ENCODE measurements at places on chromosomes 6 and 20.

- DNase-seq: peak; percentile 56
Measured at GRCh38 chr20:57378646-57379262, 12.4 kb upstream of the RBM38 start.

- no peak for DNase-seq
Measured at GRCh38 chr6:155408981-155409380, 46.7 kb downstream of the NOX3 start.

GRCh38 chr6:42453654-42454427, 2.1 kb upstream of the TRERF1 start:
- no peak for DNase-seq

GRCh38 chr6:53492860-53493634, 51.9 kb downstream of the GCLC start:
- DNase-seq: no peak

DNA sequence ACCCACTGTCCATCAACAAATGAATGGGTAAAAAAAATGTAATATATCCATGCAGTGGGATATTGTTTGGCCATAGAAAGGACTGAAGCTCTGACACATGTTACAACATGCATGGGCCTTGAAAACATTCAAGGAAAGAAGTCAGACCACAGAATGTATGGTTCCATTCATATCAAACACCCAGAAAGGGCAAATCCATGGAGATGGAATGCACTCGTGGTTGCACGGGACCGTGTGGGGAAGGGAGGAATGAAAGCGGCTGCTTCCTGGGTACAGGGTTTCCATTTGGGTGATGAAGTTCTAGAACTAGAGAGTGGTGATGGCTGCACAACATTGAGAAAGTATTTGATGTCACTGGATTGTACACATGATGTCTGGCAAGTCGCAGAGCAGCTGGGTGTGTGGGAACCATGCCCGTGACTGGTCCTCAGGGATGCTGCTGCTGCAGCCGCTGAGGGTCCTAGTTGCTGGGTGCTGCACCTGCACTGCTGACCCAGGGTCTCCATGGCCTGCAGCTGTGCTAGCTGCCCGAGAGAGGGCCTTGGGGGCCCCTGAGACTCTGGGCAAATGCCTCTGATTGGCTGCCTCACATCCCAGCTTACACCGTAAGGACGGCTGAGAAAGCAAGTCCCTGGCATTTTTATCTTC, 220.3 kb downstream of the NRN1 start:
- DNase-seq: no peak

- no peak for DNase-seq
Measured at GRCh38 chr6:157304899-157305663, 18.2 kb downstream of the TMEM242 start.

DNA sequence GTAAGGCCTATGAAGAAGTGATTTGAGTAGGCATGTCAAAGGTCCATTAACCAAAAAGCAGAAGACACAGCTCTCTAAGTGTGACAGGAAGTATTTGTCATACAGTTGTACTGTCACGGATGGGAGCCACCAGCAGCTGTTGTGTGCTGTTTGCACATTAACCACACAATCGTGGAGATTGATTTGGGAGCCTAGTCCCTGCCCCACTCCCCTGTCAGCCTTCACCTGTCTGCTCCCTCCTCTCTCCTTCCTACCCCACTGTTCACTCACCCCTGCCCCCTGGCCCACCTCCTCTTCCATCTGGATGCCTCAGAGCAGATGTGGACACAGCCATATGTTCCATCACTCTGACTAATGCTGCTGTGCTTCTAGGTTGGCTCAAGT, 124.7 kb upstream of the SPACA1 start:
- no peak for DNase-seq

DNA sequence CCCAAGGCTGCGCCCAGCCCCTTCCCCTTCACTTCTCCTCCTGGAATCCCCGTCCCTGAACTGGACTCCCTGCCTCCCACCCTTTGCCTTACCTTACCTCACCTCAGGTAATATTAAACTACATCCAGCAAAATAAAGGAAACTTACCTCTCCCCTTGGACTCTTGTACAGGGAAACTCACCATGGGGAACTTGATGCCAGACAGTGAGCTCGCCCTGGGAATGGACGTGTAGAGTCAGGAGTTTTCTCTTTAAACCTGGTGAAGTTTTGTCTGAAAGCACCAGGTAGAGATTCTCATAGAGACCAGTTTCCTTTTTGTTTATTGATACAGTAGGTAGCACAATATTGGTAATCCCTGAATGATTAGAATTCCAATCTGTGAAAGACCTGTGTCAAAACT, 544 bp upstream of the HLA-C start:
- DNase-seq: no peak

GRCh38 chr20:50532221-50532620, 22.0 kb downstream of the PTPN1 start:
- DNase-seq: no peak

DNA sequence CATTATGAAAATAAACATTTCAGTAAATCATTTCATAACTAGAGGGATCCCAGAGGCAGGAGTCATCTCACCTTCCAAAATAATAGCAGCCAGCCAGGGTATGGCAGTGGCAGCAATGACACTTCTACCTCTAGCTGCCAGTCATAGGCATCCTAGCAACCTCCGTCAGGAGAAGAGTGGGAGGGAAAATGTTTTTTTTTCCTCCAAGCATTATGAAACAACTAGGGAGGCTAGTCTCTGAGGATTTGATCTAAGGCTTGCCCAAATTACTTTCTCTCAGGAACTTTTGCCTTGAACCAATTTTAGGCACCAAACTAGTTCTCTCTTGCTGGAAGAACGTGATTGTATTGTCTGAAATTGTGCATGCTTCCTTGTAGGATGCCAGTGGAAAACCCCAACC, 208.7 kb upstream of the PREP start:
- DNase-seq: no peak

DNA sequence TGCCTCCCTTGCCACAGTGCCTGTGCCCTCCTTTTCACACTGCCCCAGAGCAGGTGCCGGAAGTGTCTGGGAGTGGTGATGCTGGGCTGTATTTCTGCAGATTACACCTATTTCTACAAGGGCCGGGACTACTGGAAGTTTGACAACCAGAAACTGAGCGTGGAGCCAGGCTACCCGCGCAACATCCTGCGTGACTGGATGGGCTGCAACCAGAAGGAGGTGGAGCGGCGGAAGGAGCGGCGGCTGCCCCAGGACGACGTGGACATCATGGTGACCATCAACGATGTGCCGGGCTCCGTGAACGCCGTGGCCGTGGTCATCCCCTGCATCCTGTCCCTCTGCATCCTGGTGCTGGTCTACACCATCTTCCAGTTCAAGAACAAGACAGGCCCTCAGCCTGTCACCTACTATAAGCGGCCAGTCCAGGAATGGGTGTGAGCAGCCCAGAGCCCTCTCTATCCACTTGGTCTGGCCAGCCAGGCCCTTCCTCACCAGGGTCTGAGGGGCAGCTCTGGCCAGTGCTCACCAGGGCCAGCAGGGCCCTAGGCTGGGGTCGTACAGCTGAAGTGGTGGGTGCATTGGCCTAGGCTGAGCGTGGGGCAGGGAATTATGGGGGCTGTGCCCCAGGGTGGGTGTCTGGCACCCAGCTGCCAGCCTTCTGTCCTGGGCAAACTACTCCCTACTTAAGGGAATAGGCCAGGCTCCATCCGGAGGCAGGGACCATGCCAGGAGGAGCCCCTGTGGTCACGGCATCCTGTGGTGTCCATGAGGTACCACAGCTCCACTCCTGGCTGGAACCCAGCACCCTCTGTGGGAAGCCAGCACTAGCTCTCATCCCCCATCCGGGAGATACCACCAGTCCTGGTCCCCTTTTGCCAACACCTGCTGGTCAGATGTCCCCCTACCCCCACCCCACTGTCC, 3.5 kb downstream of the MMP24OS start:
- peak; percentile 85 for DNase-seq

DNA sequence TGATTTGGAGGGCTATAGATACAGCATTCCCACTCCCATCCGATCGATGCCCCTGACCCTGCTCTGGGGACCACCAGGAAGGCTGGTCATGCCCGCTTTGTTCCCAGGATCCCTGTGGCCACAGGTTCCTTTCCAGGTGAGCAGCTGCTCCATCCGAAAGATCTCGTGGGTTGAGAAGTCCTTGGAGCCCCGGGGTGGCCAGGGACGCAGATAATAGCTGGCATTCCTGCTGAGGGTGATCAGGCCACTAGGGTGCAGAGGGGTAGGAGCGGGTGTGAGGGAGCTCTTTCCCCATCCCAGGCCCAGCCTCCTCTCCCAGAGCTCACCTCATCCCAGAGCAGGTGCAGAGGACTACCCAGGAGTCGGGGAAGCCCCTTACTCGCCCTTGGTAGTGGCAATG, 7.4 kb downstream of the ADAM33 start:
- DNase-seq: peak; percentile 35

DNA sequence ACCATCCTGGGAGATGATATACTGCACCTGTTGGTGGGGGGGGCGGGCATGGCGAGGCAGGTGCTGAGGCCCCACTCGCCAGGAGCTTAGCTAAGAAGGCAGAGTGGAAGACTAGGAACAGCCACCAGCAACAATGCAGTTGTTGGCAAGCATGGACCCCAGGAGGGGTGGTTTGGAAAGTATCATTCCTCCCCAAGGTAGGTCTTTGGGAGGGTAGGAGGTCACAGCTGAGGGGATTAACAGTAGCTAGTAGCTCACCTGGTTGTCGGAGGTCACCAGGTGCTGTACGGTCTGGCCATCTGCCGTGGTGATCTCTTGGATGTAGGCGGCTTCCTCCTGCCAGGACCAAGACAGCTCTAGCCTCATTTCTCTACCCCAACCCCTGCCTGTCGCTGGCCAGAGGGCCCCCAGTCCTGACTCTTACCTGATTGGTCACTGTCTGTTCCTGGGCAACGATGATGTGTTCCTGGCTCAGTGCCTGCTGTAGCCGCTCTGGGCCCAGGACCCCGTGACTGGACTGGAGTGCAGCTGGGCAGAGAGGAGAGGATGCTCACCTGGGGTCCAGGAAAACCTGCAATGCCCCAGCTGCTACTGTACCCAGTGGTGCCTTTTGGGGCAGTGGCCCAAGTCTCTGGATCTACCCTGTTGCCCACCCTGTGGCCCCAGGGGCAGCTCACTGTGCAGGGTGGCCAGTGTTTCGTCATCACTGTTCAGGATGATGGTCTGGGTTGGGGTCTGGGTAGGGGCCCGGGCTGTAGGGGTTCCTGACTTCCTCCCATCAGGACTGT, 15.3 kb downstream of the PCIF1 start:
- DNase-seq: peak; percentile 81

DNA sequence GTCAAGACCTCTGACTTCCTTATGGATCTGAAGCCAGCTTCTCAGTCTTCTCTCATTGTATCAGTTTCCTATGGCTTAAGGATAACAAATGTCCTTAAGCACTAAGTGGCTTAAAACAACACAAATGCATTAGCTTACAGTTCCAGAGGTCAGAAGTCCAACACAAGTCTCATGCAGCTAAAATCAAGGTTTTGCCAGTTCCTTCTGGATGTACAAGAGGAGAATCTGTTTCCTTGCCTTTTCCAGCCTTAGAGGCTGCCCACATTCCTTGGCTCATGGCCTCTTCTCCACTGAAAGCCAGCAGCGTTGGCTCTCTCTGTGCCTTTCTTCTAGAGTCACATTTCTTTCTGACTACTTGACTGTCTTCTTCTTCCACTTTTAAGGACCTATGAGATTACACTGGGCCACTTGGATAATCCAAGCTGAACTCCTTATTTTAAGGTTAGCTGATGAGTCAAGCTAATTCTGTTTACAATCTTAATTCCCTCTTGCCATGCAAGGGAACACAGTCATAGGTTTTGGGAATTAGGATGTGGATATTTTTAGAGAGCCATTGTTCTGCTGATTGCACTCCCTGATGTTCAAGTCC, 179.0 kb downstream of the BCAS1 start:
- DNase-seq: no peak

- DNase-seq: no peak
Measured at GRCh38 chr6:26252077-26252472, 112.9 kb upstream of the BTN3A2 start.

DNA sequence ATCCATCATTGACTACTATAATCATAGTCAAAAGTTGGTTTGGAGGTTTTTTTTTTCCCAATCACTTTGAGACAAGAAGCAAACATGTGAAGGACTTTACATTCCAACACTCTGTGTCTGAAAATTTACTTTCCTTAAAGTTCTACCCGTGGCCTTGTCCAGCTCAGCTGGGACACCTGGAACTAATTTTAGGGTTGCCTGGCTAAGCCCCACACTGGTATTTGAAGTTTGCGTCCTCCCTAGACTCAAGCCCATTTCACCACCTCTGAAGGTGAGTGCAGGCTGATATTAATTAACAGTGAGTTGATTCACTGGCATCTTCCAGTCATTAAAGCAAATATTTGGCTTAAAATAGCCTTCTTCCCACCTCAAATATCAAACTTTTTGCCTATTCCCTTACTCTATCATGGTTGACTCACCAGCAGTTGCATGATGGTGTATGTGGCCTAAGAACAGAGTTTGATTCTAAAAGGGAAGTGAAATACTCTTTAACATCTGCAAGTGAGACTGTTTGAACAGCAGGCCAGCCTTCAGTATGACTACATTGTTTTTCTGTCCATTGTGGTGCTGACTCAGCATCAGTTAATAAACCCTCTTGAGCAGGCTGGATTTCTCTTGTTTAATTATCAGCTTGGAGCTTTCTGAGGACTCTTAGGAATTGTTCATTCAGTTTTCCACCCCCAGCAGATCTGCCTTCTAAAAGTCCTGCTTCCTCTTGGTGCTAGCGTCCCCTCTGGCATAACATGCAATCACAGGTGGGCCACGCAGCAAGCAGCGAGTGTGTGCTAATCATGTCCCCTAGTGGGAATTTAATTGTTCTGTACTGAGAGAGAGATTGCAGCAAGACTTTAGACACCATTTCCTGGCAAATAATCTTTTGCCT, 1.8 kb upstream of the PRDM1 start:
- DNase-seq: no peak

DNA sequence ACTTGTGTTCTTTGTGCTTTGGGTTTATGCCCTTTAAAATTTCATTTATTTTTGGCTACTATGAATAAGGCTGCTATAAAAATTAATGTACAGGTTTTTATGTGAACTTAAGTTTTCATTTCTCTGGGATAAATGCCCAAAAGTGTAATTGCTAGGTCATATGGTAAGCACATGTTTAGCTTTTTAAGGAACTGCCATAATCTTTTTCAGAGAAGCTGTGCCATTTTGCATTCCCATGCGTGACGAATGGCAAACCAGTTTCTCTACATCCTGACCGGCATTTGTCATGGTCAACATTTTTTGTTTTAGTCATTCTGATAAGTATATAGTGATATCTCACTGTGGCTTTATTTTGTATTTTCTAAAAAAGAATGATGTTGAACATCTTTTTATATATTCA, 236.0 kb upstream of the SGK1 start:
- DNase-seq: no peak
